ENCODE measurements at places on chromosomes 2 and 18.

DNA sequence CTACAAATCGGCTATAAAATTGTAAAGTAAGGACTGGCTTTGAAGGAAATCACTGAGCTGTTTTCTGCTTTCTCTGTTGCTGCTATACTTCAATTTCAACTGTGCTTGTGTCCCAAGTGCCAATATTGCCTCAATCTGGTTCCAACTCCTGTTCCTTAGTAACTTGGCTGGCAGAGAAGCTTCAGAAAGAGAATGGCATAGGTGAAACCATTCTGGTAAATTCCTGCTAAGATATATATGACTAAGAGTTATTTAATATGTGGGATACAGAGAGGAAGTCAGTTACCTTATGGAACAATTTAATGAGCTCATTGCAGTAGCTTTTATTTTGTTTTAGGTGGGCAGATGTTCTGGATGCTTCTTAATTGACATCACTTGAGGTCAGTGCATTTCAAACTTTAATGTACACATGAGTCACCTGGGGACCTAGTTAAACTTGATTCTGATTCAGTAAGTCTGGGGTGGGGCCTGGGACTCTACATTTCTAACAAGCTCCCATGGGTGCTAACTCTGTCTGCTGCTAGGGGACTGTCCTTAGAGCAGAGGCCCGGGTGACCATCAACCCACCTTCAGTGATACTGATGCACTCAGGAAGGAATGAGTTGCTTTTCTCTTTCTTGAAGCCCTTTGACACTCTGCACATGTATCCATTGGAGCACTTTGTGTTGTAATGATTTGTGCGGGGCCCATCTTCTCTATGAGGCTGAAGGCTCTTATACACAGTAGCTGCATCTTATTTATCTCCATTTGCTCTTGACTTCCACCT lies 47.6 kb downstream of the LIPG start:
- no peaks in the 10 kb centered on the region for H3K4me1 ChIP-seq
- no peaks in the 10 kb centered on the region for H3K27me3 ChIP-seq
- no peaks in the 10 kb centered on the region for H3K36me3 ChIP-seq
- H3K4me3 ChIP-seq = no peak overlapping the region
- H3K27ac ChIP-seq = no peak overlapping the region
- no peak for DNase-seq

DNA sequence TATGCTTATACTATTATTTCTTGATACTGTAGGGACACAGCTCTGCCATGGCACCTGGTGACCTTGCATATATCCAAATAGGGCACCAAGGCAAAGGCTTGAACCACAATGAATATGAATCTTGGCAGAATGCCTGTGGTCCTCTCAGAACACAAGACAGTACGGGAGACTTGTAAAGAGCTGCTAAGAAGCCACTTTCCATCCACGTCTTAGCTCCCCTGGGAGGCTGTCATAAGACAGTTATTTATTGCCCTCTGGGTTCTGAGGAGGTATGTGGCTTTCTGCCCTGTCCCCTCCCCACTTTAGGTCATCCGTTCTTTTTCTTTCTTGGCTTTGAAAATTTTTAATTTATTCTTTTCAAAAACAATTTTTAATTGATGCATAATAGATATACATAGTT lies 29.8 kb upstream of the MRPL33 start:
- H3K27me3 ChIP-seq = no peaks in the 10 kb centered on the region
- no peak overlapping the region for H3K27ac ChIP-seq
- peaks cover 8% of the 10 kb centered on the region for H3K4me1 ChIP-seq

- H3K4me1 ChIP-seq = no peaks in the 10 kb centered on the region
- no peaks in the 10 kb centered on the region for H3K27me3 ChIP-seq
- H3K27ac ChIP-seq = no peak overlapping the region
Measured at GRCh38 chr2:75952173-75952572, 241.5 kb upstream of the GCFC2 start.

DNA sequence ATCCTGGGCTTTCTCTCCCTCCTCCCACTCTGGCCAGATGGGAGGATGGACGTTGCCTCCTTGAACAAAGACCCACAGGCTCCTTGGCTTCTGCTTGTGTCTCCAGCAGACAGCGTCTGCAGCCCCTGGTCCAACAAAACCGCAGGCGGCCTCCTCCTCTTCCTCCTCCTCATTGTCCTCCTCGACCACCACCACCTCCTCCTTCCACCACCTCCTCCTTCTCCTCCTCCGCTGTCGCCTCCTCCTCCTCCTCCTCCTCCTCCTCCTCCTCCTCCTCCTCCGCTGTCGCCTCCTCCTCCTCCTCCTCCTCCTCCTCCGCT lies 45.7 kb upstream of the ALPP start:
- no peak for DNase-seq
- H3K36me3 ChIP-seq = no peaks in the 10 kb centered on the region
- no peaks in the 10 kb centered on the region for H3K27me3 ChIP-seq
- no peak overlapping the region for H3K4me3 ChIP-seq
- no peaks in the 10 kb centered on the region for H3K4me1 ChIP-seq

DNA sequence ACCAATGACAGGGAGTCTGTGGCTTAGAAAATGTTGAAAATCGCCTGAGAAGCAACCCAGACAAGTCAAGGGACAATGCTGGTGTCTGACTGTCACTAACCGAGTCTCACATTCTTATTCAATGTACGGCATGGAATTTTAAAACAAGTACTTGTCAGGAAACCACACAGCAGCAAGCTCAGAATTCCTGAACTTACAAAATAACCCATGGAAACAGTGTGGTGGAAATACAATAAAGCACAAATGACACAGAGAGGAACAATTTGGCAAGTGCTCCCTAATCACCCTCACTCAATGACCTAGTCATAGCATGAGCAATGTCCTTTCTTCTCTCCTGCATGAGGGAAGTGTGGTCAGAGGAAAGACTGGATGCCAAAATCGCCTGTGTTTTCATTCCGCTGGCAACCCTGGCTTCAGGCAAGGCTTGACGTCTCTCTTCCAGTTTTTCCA lies 154.0 kb downstream of the SATB2 start:
- H3K4me3 ChIP-seq = no peak overlapping the region
- H3K4me1 ChIP-seq = no peaks in the 10 kb centered on the region
- no peaks in the 10 kb centered on the region for H3K36me3 ChIP-seq
- no peaks in the 10 kb centered on the region for H3K27me3 ChIP-seq
- no peak for DNase-seq

DNA sequence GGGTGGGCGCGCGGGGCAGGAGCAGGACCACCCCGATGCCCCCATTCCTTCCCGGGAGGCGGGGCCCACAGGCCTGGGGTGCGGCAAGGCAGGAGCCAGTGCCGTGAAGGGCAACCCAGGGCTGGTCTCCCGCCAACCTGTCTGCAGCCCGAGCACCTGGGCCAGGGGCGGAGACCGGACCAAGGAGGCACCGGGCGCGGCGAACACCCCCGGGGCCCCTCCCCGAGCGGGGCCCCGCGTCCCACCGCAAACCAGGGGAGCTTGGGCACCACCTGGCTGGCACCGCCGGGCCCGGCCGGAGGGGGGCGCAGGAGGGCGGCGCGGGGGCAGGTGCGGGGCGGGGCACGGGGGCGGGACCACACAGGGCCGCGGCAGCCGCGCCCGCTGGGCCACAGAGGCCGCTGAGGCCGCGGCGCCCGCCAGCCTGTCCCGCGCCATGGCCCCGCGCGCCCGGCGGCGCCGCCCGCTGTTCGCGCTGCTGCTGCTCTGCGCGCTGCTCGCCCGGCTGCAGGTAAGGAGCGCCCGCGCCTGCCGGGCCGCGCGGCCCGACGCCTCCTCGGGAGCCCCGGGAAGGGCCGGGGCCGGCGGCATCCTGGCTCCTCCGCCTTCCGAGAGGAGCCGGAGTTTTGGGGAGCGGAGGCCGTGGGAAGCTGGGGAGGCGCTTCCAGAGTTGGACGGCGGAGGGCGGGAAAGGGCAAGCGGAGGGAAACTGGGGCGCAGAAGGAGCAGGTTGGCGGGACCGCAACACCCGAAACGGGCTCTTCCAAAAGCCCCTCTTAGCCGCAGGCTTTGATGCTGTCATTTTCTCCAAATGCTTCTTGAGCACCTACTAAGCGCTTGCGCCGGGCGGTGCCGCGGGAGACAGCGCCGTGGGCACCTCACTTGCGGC lies at the start of gene TNFRSF11A:
Gene TNFRSF11A, plus strand, starts transcription at position 394 of the 889 bp plus-strand sequence. Its CDS starts 43 bp downstream, at position 437.
- peak; percentile 37 for DNase-seq
- no peak within 1 kb of the TSS for H3K27ac ChIP-seq
- H3K36me3 ChIP-seq = no peaks in the 10 kb centered on the region
- H3K4me3 ChIP-seq = no peak within 1 kb of the TSS
- peaks cover 43% of the 10 kb centered on the region for H3K27me3 ChIP-seq

GRCh38 chr2:22329211-22330154 lies 1055.5 kb upstream of the KLHL29 start:
- H3K4me1 ChIP-seq = no peaks in the 10 kb centered on the region
- no peaks in the 10 kb centered on the region for H3K36me3 ChIP-seq
- no peak overlapping the region for H3K4me3 ChIP-seq
- H3K27ac ChIP-seq = no peak overlapping the region

DNA sequence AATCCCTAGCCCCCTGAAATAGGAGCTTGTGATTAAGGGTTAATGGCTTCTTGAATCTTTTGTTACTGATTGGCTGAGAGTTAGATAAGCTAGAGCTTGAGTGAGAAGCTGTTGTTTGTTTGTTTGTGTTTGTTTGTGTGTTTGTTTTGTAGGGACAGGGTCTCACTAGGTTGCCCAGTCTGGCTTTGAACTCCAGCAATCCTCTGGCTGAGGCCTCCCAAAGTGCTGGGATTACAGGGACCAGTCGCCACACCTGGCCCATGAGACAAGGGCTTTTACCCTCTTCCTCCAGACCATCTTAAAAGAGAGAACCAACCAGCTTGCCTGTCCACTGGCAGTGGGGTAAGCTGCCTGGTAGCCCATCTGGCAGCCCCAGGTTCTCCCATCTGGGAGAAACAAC lies 58.1 kb downstream of the SH2D6 start:
- no peak for DNase-seq
- no peak overlapping the region for H3K27ac ChIP-seq
- H3K36me3 ChIP-seq = no peaks in the 10 kb centered on the region
- no peak overlapping the region for H3K4me3 ChIP-seq
- H3K4me1 ChIP-seq = peaks cover under 1% of the 10 kb centered on the region
- H3K27me3 ChIP-seq = no peaks in the 10 kb centered on the region

Measured in adrenal gland (tissue), 19 donors.